Naive thymus-derived CD4-positive, alpha-beta T cell (primary cell): ENCODE measurements at places on chromosomes 5 and 9. TPM values are rescaled to one million over a fixed set of nuclear protein-coding genes. Genes with fewer than 3 reads are reported as not detected.

Gene PCDHB9
- not detected for total RNA-seq

Gene OLFML2A
- total RNA-seq = not detected

Gene CCNJL
- total RNA-seq = not detected

DNA sequence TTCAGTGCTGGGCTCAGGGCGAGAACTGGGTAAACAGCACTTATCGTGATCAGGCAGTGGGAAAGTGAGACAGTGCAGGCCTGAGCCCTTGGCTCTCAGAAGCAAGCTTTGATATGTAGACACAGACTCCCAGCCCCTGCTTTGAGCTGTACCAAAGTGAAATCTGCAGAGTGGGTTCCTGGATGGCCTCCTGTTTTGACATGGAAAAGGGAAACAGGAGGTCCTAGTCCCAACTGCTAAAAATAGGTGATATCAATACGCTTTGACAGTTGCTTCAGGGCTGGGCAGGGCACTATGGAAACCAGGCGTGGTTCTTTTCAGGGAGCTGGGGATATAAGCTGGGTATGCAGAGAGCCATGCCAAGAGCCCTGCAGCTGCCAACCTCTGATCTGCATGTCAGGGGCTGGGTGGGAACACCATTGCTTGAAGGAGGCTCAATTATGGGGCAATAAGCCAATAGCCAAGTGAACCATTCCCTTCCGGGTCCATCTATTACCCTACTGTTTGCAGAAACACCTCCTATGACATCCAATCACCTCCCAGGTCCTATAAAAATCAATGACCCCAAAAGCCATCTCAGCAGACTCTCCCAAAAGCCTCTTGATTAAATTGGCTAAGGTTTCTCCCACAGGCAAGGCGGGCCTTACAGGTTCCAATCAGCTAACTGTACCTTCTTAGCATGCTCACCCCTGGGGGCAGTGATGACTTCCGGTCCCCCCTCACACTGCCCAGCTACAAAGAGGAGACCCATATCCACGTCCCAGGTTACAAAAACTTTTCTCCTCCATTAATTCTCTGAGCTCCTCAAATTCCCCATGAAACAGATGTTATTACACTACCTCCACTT is 45.8 kb downstream of the EPB41L4B start:
- no peaks in the 10 kb centered on the region for H3K27me3 ChIP-seq
- H3K4me1 ChIP-seq = no peaks in the 10 kb centered on the region

DNA sequence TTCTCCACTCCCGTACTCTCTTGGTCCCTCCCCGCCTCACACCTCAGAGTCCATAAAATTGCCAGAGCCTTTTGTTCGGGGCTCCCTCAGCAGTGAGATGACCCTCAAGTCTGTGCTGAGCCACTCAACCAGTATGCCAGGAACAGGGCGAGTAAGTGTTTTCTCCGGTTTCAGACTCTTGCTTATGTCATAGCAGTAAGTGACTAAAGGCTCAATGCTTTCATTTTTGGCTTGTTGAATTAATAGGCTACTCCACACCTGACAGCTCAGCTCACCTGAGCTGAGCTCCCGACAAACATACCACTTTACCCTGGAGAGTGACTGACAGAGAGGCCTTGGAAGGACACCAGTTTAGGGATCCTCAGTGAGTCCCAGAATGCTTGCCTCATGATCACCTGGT is 30.5 kb downstream of the PCSK1 start:
- DNase-seq = no peak
- no peak overlapping the region for H3K27ac ChIP-seq
- H3K36me3 ChIP-seq = no peaks in the 10 kb centered on the region
- H3K4me3 ChIP-seq = no peak overlapping the region
- H3K27me3 ChIP-seq = no peaks in the 10 kb centered on the region
- H3K4me1 ChIP-seq = no peaks in the 10 kb centered on the region

DNA sequence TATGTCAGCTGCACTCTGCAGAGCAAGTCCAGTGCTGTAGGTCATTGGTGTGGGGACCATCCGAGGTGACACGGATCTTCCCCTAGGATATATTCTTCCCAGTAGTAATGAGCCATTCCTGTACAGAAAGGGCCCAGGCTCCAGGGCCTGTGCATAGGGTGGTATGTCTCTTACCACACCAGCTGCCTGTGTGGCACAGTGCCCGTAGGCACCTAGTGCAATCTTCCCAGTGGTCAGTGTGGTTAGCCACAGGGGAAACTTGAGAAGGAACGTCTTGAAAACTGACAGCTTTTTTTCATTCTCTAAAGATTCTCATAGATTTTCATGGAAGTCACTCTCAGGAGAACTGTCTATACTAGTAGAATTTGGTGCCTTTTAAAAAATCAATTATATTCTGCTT is 39.8 kb downstream of the CYSTM1 start:
- no peak for DNase-seq
- H3K27ac ChIP-seq = no peak overlapping the region
- no peaks in the 10 kb centered on the region for H3K4me1 ChIP-seq
- no peaks in the 10 kb centered on the region for H3K36me3 ChIP-seq
- no peaks in the 10 kb centered on the region for H3K27me3 ChIP-seq
- no peak overlapping the region for H3K4me3 ChIP-seq

DNA sequence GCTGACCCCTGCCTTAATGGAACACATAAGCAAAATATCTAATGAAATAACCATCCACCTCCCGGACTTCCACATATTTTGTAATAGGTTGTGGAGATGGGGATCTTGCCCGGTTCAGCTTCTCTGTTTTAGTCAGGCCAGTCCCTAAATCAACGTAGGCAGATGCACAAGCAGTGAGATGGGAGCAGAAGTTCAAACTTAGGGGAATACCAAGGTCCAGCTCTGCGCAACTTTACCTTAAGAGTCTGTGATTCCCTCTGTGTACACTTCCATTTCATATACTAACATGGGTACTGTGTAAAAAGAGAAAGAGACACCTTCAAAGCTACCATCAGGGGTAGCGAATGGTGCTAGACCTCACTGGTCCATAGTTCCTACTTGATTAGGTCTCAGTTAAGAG is 110.9 kb downstream of the NTRK2 start:
- H3K36me3 ChIP-seq = no peaks in the 10 kb centered on the region
- no peaks in the 10 kb centered on the region for H3K4me1 ChIP-seq
- DNase-seq = no peak
- no peak overlapping the region for H3K4me3 ChIP-seq
- no peak overlapping the region for H3K27ac ChIP-seq

DNA sequence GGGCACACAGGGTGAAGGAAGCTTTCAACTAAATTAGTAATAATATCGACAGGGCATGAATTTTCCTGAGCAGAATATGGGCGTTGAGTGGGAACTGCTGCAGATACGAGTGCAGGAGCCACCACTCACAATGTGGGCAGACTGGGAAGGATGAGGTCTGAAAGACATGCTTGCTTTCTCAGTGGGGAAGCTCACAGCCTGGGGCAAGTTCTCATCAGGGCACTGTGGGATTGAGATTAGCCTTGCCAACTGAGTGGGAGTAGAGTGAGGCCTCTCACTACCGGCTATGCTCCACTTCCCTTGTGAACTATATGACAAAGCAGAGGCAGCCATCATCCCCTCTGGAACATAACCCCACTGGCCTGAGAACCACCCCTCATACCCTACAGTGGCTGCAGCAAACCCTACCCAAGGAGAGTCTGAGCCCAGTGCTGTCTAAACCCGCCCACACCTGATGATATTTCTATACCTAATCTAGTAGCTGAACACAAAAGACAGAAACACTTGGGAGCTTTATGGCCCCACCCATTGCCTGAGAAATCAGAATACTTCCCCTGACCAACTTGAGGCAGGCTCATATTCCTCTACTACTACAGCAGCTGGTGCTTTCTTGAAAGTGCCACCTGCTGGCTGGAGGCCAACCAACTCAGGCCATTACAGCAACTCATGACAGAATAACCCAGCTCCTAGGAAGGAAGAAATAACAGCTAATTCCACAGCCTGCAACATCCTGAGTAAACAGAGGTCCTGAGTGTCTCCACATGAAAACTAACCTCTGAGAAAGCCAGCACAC is 173.7 kb upstream of the SPEF2 start:
- H3K27ac ChIP-seq = no peak overlapping the region
- no peak for DNase-seq
- no peaks in the 10 kb centered on the region for H3K4me1 ChIP-seq

GRCh38 chr9:106326493-106326892 is 536.5 kb upstream of the ZNF462 start:
- no peak for DNase-seq
- H3K27me3 ChIP-seq = no peaks in the 10 kb centered on the region
- H3K4me1 ChIP-seq = no peaks in the 10 kb centered on the region
- no peak overlapping the region for H3K27ac ChIP-seq
- H3K36me3 ChIP-seq = no peaks in the 10 kb centered on the region
- H3K4me3 ChIP-seq = no peak overlapping the region

GRCh38 chr9:106143781-106144180 is 449.4 kb downstream of the TMEM38B start:
- DNase-seq = no peak
- H3K4me1 ChIP-seq = no peaks in the 10 kb centered on the region
- no peaks in the 10 kb centered on the region for H3K27me3 ChIP-seq

DNA sequence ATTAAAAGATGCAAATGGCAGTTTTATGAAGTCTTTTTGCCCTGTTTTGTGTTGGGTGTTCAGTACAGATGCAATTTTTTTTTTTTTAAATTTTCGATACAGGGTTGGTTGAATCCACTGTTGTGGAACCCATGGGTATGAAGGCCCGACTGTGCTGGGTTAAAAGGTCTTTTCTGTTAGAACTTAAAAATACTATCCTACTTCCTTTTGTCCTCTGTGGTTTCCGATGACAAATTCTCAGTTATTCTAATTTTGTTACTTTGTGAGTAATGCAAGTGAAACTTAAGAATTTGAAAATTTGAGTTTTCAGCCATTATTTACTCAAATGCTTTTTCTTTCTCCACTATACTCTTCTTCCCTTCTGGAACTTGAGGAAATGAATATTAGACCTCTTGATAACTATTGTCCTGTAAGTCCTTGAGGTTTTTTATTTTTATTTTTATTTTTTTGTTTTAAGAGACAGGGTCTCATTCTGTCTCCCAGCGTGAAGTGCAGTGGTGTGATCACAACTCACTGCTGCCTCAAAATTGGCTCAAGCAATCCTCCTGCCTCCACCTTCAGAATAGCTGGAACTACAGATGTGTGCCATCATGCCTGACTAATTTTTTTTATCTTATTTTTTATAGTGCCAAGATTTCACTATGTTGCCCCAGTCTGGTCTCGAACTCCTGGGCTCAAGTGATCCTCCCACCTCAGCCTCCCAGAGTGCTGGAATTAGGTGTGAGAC is 67.5 kb downstream of the ZCCHC7 start:
- H3K4me3 ChIP-seq = no peak overlapping the region
- H3K27ac ChIP-seq = no peak overlapping the region
- peaks cover 10% of the 10 kb centered on the region for H3K36me3 ChIP-seq
- H3K4me1 ChIP-seq = peaks cover 4% of the 10 kb centered on the region
- DNase-seq = no peak

DNA sequence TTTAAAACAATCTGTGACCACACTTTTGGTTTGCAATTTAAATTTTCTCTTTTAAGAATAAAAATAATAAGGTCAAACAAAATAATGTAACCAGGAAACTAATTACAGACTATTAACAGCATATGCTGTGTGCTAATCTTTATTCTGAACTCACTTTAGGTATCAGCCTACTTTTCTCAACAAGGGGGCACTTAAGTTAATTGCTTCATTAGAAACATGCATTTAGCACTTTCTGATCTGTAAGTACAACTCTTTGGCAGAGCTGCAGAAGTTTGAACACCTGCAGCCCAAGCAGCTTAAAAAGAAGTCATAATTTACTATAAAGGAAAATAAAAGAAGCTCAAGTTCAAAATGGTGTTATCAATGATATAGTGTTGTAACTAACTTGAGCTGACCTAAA is 21.7 kb downstream of the XRCC4 start:
- H3K4me1 ChIP-seq = no peaks in the 10 kb centered on the region
- H3K36me3 ChIP-seq = no peaks in the 10 kb centered on the region
- H3K27me3 ChIP-seq = no peaks in the 10 kb centered on the region
- no peak overlapping the region for H3K4me3 ChIP-seq

- H3K4me3 ChIP-seq = no peak overlapping the region
- no peaks in the 10 kb centered on the region for H3K27me3 ChIP-seq
- H3K27ac ChIP-seq = no peak overlapping the region
- no peaks in the 10 kb centered on the region for H3K36me3 ChIP-seq
These were observed 629.2 kb downstream of the BNC2 start for GRCh38 chr9:16241231-16241630.

GRCh38 chr9:130659699-130660248 is 4.6 kb upstream of the PRDM12 start:
- no peak overlapping the region for H3K27ac ChIP-seq
- H3K4me1 ChIP-seq = peaks cover 6% of the 10 kb centered on the region
- DNase-seq = no peak
- H3K27me3 ChIP-seq = peaks cover 3% of the 10 kb centered on the region
- H3K36me3 ChIP-seq = no peaks in the 10 kb centered on the region
- H3K4me3 ChIP-seq = no peak overlapping the region

DNA sequence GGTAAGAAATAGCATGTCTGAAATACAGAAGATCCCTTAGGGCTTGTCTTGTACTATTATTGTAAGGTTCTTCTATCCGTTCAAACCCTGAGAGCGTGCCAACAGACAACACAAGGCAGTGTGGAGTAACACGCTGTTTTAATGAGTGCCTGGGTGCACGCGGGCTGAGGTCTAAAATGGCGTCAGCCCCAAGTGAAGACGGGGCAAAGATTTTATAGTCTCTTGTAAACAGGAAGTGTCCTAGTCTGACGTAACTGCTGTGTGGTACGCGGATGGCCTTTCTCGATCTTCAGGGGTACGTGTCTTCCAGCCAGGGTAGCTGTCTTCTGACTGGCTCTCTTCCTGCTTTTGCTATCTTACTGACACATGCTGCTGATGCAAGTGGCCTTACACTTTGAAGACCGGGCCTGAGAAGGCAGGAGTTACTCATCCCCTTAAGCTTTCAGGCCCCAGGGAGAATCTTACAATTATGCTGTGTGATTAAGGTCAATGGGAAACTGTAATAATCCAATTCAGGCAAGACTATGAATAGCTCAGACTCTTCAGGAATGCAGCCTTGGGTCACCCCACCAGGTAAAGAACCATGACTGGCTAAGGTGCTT is 1812.0 kb upstream of the CDH9 start:
- no peak for DNase-seq
- no peaks in the 10 kb centered on the region for H3K27me3 ChIP-seq
- H3K36me3 ChIP-seq = no peaks in the 10 kb centered on the region
- H3K4me1 ChIP-seq = no peaks in the 10 kb centered on the region
- H3K4me3 ChIP-seq = no peak overlapping the region
- H3K27ac ChIP-seq = no peak overlapping the region

DNA sequence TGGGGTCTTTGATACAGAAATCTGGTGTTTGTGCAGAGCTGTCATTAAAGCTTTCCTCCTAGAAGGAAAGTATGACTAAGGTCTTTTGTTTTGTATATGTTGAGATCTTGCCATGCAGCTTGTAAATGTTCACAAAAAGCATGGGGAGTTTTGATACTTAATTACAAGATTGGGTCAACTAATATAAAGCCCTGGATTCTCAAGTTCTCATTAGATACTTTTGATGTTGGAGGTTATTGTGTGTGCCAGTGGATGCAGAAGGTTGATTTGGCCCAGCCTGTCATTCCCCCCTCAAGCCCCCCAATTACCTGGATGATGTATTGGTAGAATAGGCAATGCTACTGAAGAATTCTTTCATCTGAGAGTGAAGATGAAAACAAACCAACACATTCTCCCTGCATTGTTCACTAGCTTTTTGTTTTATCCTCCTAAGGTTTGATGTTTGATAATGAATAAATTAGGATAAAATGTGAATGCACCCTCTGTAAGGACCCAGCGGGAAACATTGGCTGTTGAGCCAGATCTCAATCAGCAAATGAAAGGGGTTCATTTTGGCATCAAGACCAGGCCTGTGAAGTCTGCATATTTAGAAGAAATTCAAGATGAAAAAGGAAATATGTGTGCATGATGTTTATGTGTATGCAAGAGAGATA is 61.9 kb upstream of the ADAMTS19 start:
- H3K4me1 ChIP-seq = no peaks in the 10 kb centered on the region
- no peak for DNase-seq
- no peaks in the 10 kb centered on the region for H3K36me3 ChIP-seq
- H3K27me3 ChIP-seq = no peaks in the 10 kb centered on the region
- H3K27ac ChIP-seq = no peak overlapping the region
